ENCODE measurements at places on chromosomes 3 and 15. TPM values are rescaled to one million over a fixed set of nuclear protein-coding genes. Genes with fewer than 3 reads are reported as not detected.

ZNF620 gene
- polyA plus RNA-seq: 9.6 TPM

NOX5 gene
- polyA plus RNA-seq: 1.3 TPM

IL5RA gene
- polyA plus RNA-seq: 0.32 TPM

CHST2 gene
- 26.6 TPM for polyA plus RNA-seq

ATP2B2 gene
- 0.58 TPM for polyA plus RNA-seq

DNA sequence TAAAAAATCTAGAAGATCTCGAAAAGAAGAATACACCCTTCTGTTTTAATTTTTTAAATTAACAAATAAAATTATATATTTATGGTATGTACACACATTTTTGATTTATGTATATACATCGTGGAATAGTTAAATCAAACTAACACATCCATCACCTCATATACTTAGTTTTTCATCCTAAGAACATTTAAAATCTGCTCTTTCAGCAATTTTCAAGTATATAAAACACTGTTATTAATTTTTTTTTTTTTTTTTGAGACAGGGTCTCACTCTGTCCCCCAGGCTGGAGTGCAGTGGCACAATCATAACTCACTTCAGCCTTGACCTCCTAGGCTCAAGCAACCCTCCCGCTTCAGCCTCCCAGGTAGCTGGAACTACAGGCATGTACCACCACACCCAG lies 32.8 kb upstream of the ACAP2 start:
- no peak for DNase-seq

DNA sequence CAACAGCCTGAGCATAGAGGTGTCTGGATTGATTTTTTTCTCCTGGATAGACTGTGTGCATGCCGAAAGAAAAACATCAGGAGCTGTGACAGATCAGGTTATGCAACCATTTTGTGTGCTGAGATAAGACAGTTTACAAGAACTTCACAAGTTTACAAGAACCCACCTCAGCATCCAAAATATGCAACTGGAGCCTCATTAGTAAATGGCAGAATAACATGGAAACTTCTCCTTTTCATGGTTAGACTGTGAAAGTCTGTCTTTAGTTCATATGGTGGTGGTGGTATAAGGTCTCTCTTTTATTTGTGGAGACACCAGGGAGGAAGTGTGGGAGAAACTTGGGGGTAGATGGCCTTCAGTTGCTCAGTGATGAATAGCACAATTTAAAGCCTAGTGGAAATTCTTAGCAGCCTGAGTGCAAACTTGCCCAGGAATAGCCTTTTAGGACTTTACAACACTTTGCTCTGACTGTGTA lies 3.7 kb upstream of the ZNF609 start:
- no peak for DNase-seq

DNA sequence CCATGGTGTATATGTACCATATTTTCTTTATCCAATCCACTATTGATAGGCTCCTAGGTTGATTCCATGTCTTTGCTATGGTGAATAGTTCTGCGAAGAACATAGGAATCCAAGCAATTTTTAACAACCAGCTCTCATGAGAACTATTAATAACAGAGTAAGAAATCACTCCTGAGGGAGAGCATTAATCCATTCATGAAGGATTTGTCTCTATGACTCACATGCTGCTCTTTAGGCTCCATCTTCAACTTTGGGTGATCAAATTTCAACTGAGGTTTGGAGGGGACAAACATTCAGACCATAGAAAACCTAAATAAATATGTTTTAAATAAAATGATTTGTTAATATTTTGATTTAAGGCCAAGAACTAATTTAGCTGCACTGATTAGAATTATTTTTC lies 147.4 kb downstream of the NSUN3 start:
- DNase-seq: no peak

DNA sequence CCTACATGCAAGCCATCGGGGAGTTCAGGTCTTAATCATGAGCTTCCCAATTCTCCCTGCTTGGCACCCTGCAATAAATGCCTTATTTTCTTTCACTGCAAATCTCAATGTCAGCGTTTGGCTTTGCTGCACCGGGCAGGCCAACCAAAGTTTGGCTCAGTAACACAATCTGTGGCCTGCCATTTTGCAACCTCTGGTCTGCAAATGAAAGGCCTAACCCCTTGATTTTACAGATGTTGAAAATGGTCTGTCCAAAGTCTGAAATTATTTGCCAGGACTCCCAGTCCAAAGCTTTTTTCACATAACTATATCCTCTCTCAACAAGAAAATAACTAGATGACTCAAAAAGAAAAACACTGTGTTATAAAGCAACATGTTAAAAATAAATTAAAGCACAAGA lies 34.0 kb upstream of the LEKR1 start:
- no peak for DNase-seq

- DNase-seq: no peak
Observed at GRCh38 chr3:111675846-111676210, 80.7 kb upstream of the ZBED2 start.

DNA sequence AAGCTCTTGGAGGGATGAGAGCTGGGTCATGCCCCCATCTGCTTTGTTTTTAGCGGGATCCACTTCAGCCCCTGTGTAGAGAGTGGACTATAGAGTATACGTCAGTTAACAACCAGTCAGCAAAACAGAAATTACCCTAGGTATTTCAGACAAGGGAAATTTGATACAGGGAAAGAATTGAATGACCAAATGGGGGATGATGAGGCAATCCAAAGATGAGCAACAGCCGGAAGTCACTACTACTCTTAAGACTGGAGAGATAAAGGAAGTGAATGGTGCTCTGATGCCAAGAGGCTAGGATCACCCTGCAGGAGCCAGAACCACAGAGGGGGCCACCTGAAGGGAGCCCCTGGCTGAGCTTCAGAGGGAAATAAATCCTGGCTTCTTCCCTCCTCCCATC lies 1.7 kb upstream of the GPR62 start:
- no peak for DNase-seq
